ENCODE measurements at places on chromosomes 2 and 18.
A peak's percentile ranks its signal among the peaks of the same experiment; 100 is the strongest.

GRCh38 chr18:2845172-2845571 lies 1.6 kb upstream of the EMILIN2 start:
- DNase-seq, result no peak

DNA sequence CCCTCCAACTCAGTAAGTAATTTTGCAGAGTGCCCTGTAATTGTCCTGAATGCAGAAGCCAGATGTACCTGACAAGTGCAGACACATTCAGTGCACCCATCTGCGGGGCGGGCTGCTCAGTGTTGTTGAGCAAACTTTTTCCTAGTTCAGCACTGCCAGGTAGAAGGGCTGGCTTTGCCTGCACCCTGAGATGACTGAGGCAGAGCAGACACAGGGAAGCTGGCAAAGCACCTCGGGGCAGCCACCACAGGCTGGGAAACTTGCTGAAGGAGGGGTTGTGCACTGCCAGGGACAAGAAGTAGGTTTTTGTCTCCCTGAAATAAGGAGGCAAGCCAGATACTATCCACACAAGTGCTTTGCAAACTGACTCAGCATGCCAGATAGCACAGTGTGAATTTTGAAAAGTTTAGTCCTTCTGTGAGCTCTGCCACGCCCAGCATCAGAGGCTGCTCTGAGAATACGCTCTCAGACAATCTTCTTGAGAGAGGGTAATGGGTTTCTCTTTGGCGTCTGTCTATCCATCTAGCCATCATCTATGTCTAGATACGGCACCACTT lies 62.3 kb downstream of the SOWAHC start:
- no peak for DNase-seq

DNA sequence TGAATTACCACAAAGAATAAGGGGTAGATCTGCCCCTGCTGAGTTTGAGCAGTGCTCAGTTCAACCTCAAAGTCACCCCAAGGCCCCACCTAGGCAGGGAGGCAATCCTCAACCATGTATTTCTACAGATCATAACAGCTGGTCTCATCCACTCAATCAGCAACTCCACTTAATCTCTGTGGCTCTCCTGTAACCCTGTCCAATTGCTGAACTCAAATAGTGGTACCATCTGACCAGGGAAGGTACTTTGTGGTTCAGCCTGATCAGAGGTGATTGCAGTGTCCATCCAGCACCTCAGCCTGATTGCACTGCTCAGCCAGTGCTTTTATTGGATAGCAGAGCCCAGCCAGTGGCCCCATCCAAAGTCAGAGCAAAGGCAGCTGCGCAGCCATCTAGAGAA lies 91.0 kb upstream of the SLC4A10 start:
- DNase-seq, result no peak

DNA sequence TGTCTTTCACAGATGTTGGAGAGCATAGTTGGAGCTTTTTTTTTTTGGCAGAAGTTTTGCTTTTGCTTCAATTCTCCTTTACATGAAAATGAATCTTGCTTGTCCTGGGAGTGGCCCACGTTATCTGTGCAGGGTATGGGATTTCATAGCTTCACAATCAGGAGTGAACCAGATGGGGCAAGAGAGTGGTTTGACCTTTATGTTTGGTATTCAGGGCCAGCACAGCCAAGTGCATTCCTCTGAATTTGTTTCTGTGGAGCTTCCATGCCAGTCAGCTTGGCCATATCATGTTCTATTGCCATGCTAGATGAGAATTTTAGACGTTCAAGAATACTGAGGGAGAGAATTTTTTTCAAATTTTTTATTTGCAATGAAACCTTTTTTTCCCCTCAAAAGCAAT lies 116.6 kb downstream of the PRPF40A start:
- no peak for DNase-seq

GRCh38 chr2:7045601-7046590 lies 128.7 kb downstream of the RNF144A start:
- no peak for DNase-seq

DNA sequence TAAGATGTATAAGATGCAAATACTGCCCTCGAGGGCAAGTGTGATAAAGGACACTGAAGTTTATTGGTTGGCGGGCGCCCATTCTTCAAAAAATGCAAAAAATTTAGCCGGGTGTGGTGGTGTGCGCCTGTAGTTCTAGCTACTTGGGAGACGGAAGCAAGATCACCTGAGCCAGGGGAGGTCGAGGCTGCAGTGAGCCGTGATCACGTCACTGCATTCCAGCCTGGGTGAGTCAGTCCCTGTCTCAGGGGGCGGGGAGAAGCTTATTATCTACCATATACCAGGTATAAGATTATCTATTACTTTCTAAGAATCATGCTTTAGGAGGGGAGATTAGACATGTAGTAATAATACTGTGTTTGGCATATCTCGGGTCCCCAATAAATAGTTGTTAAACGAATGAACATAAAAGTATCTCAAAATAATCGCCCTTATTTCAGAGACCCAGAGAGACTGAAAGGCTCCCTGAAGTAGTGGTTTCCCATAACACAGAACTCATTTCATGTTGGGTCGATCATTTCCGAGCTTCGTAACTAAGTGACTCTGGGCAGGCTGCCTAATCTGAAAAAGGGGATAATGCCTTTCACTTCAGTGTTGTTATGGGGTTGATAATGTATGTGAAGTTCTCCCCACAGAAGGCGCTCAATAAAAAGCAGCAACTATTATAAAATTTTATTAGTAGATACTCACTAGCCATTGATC lies 1.2 kb upstream of the SELENOI start:
- DNase-seq, result peak; percentile 80

DNA sequence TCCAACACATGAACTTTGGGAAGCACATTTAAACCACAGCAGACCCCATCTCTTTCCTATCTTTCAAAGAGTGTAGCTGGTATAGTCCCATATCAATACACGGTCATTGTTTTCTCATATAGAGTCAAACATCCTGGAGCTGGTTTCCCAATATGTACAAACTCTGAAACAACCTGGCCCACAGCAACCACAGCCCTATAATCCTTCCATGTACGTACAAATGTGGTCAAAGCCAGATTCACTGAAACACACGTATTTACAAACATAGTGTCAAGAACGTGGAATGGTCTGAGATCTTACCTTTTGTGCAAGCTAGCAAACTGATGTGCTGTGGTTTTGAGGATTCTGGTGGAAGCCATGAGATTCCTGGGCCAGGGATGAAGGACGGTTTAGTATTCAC lies 97.3 kb downstream of the HS1BP3 start:
- no peak for DNase-seq
